ENCODE measurements at places on chromosomes 4 and X.

DNA sequence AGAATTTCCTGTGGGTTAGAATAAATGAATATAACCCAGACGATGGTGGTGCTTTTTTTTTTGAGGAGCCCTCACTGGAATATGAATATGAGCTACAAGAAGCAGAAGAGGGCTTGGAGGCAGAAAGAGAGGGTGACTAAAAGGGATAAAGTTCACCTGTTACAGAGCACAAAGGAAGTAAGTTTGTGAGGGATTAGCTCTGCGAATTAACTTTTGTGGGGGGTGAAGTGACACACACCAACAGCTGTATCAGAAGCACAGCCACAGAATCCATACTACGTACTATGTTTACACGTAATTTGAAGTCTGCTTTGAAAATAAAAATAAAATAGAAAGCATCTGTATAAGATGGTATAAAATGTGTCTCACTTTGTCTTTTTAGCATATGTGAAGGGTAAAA, 963.6 kb upstream of the DIAPH2 start:
- DNase-seq, result no peak

GRCh38 chr4:52996261-52997131, 134.4 kb downstream of the RASL11B start:
- DNase-seq, result no peak

- DNase-seq, result no peak
Observed at GRCh38 chr4:40253906-40254305, 57.1 kb downstream of the RHOH start.

DNA sequence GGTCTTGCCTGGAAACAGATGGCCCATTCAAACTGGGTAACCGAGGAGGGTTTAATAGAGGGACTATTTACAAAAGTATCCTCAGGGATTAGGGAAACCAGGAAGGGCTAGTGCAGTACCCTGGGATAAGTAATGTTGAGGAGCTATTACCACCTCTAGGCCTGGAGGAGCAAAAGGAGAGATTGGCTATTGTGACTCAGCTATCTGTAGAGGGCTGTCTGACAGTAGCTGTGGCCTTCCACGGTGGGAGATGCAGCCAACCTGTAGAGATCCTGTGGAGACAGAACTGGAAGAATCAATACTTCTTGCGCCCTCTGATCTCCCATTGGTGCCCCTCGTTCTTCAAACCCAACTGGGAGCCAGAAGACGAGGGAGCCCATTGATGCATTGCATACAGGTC, 34.1 kb upstream of the RPS6KA3 start:
- peak; percentile 3 for DNase-seq

GRCh38 chrX:110415440-110416170, 57.0 kb downstream of the RTL9 start:
- no peak for DNase-seq

GRCh38 chrX:37912777-37913176, 65.4 kb upstream of the DYNLT3 start:
- no peak for DNase-seq

- DNase-seq, result no peak
Observed at GRCh38 chr4:9916346-9916745, 105.0 kb downstream of the SLC2A9 start.

DNA sequence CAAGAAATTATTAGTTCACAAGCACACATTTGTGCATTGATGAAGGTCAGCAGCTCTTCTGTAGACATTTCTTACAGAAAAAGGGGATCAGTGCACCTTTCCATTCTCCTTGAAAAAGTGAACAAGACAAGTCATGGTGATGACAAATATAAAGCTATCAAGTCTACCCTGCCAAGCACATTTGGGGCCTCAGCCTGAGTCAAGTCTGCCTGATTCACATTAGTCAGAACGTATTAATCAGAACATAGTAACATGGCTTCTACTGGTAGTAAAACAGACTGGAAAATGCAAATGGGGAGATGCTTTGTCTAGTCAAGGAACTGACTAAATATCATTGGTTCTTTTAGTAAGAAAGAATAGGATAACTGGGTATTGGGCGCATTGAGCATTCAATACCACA, 2305.1 kb downstream of the PCDH7 start:
- no peak for DNase-seq

DNA sequence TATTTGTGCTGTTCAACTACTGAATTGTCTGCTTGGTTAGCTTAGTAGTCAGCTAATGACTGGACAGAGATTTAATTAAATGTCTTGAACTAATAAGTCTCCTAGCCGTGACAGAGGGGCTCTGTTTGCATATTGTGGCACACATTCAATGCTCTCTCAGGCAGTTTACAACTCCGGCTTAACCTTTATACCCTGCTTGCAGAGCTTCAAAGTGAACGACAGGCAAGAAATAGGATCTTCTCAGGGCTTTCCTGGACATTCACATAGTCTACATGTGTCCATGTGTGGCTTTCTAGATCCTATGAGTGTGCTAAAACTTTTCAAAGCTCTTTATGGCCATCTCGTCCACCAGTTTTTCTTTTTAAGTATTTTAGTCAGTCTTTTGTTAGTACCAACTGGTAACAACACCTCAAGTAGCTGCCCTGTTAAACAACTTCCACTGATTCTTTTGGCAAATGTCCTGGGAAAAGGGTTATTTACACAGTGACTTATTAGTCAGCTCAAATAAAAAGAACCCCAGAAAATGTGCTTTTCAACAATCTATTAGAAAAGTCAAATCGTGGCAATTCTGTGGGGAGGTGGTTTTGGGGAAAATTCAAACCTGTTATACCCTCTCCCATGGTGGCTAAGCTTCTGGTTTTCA, 28.6 kb downstream of the OR13H1 start:
- no peak for DNase-seq

GRCh38 chr4:15654593-15655222, 449 bp downstream of the FBXL5 start:
- peak; percentile 51 for DNase-seq

GRCh38 chr4:3177905-3178304, 71.1 kb upstream of the MSANTD1 start:
- DNase-seq, result no peak

DNA sequence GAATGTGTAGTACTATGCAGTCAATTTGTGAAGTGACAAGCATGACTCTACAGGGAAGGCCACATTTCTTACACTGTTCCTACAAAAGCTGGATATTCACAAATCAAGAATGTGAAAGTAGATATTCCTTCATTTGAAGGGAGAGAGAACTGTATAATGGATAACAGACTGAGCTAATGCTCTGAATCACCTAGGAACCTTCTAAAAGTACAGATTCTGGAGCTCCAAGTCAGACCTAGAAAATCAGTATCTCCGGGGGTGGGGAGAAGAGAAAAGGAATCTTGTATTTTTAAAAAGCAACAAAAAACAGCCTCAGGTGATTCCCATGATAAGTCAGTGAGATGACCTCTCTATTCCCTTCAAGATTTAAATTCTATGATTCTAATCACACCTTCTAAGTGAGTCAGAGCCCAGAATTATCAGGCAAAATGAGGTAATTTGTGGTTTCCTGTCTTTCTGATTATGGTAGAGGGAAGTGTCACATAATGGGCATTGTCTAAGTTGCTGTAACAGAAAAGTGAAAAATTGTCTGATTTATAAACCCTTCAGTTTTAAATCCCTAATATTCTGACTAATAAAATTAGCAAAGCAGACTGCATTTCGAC, 80.9 kb downstream of the IL21 start:
- no peak for DNase-seq

DNA sequence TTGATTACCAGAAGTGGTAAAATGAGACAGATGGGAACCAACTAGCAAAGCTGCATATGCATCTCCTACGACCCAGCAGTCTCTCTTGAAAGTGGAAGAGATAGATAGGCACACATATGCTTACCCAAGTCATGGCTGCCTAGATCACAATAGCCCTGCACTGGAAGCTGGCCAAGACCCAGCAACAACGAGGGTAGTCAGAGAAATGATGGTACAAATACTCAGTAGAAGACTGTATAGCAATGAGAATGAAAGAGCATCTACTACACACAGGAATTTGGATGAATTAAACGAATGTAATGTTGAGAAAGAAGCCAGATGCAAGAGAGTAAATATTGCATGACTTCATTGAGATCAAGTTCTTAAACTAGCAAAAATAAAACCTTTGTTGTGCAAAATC, 100.3 kb upstream of the FAT1 start:
- DNase-seq, result no peak

- no peak for DNase-seq
Observed at GRCh38 chrX:20217271-20217670, 49.4 kb downstream of the RPS6KA3 start.

GRCh38 chr4:117957571-117957970, 76.7 kb upstream of the NDST3 start:
- no peak for DNase-seq

DNA sequence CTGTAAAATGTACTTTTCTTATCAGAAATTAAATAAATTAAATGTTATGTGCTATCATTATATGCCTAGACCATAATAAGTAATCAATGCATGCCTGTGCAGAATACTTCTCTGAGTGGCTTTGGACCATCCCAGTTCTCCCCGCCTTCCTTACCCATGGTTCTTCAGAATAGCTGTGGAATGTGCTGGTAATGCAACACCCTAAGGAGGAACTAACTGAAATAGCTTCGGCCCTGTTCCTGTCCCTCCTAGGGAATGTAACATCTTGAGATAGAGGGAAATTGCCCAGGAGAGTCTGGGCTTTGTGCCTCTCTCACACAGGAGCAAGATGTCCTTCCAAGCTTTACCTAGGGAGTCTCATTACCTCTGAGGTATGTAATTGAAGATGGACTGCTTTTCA, 693.6 kb upstream of the HS3ST1 start:
- no peak for DNase-seq

- DNase-seq, result no peak
Observed at GRCh38 chr4:94491322-94491721, 39.6 kb downstream of the PDLIM5 start.

GRCh38 chr4:8917868-8918783, 46.5 kb upstream of the HMX1 start:
- peak; percentile 37 for DNase-seq

DNA sequence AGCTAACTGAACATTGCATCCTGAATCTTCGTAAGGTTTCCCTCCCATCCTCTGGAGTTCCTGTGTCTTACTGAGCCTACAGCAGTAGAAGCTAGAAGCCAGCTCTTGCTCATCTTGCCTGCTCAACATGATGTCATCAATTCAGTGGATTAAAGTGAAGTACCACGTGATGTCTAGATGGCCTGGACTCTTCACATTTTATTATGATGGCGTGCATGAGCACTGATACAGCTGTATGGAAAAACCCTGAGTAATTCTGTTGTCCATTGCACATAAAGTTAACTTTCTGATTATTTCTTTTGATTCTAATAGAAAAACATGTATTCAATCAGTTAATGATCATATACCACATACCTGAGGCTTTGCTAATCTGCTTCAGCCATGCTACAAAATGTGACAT, 2387.7 kb upstream of the TENM3 start:
- DNase-seq, result no peak

GRCh38 chr4:24372881-24373280, 211.5 kb downstream of the DHX15 start:
- no peak for DNase-seq

- DNase-seq, result no peak
Observed at GRCh38 chr4:128379860-128380259, 92.2 kb upstream of the PGRMC2 start.

DNA sequence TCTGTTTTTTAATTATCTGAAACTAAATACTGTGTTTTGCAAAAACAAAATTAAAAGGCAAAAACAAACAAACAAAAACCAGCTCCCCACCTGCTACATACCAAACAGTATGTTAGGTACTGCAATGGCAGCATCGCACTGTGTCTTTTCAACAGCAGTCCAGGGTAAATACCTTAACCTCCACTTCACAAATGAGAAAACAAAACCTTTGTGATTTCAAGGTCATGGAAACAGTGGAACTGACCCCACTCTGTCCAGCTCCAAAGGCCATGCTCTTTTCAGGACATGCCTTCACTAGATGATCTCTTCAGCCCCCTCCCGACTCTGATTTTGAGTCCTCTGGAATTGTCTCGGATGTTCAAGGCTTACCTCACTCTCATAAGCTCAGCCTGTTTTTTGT, 183.4 kb downstream of the CBR4 start:
- DNase-seq, result no peak

GRCh38 chrX:31445542-31445941, 373.7 kb upstream of the FTHL17 start:
- no peak for DNase-seq

GRCh38 chr4:118585015-118585414, 100.2 kb upstream of the METTL14 start:
- no peak for DNase-seq

DNA sequence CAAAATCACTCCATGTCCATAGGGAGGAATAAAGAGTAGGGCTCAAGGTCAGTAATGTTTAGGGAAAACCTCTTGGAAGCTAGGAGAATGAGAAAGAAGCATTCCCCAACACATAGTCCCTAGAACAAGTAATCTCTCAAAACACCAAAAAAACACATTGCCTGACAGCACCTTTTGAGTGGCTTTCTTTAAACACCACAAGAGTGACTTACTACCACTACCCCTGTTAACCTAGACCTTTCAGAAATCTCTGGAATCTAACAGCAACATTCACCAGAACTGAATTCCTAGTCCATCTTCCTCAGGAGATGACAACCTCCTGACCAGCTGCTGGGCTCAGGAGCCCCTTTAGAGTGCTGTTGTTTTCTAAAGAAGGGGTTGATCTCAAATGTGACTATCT, 142.2 kb downstream of the SOWAHB start:
- no peak for DNase-seq

GRCh38 chr4:109648266-109648996, 54.8 kb downstream of the CASP6 start:
- DNase-seq, result no peak

DNA sequence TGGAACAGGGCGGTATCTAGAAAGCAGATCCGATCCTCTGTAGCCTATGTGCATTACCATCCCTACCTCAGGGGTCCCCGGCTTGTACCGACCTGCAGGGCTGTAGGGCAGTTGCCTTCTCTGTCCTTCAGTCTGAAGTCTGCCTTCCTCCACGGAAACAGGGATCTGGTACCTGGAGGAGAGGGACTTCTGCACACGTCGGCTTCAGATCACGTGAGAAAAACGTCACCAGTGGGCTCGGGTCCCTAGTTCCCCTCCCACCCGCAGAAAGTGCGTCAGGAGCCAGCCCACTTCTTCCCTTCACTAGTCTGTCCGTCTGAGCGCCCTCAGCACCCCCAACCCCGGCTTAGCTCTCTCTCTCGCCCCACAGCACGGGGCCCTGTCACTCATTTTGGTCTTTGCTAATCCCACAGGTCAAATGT, at the start of gene TCEAL5:
TCEAL5 (minus strand) TSS at position 170 of the 422 bp plus-strand sequence. CDS start 2,187 bp downstream, outside the sequence.
- no peak for DNase-seq

GRCh38 chr4:55947254-55947882, 1.4 kb upstream of the CEP135 start:
- DNase-seq, result no peak

DNA sequence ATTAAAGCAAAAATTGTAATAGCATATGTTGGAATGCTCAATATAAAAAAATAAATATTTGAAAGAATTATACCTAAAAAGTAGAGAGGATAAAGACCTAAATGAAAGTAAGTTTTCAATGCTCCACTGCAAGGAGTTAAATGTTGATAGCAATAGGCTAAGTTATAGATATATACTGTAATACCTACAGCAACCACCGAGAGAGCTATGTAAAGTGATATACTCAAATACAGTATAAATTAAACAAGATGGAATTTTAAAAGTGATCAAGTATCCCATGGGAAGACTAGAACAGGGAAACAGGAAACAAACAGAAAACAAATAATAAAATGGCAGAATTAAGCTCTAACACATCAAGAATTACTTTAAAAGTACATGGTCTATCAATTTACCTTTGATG, 73.9 kb downstream of the CASP3 start:
- no peak for DNase-seq

Measured in NCI-H1092 treated with DMSO at 0.1 percent for 48 hours (cell line).